ENCODE measurements at places on chromosomes 5 and 9. TPM values are rescaled to one million over a fixed set of nuclear protein-coding genes. Genes with fewer than 3 reads are reported as not detected.

The FOXD1 gene
- 1.4 TPM for total RNA-seq

The OTULINL gene
- 7.5 TPM for total RNA-seq

The OTP gene
- total RNA-seq, result not detected

The PIP5K1B gene
- total RNA-seq, result 5.0 TPM

The OR4F3 gene
- not detected for total RNA-seq

The HAND1 gene
- total RNA-seq, result not detected

The MAMDC2 gene
- 11.8 TPM for total RNA-seq

The ETF1 gene
- total RNA-seq, result 74.8 TPM

The FAM153A gene
- 0.20 TPM for total RNA-seq

The SHROOM1 gene
- total RNA-seq, result 1.2 TPM

The MCTP1 gene
- 30.8 TPM for total RNA-seq

The BTNL8 gene
- total RNA-seq, result 0.49 TPM

The HRH2 gene
- 1.5 TPM for total RNA-seq

The RNF183 gene
- total RNA-seq, result 0.20 TPM

The GFRA3 gene
- total RNA-seq, result 4.3 TPM

The AUH gene
- total RNA-seq, result 30.0 TPM

The PCDHGB1 gene
- total RNA-seq, result 2.6 TPM

The KIAA1191 gene
- 41.9 TPM for total RNA-seq

The ENTREP1 gene
- 6.7 TPM for total RNA-seq

The LCN12 gene
- not detected for total RNA-seq

The SLC31A2 gene
- total RNA-seq, result 17.0 TPM

The PCDHGA2 gene
- total RNA-seq, result 3.6 TPM

The RAB14 gene
- 50.6 TPM for total RNA-seq

The IL31RA gene
- total RNA-seq, result 13.2 TPM

The TGFBI gene
- total RNA-seq, result 136 TPM

The CDH9 gene
- not detected for total RNA-seq

The PLPPR1 gene
- 1.5 TPM for total RNA-seq

The DBH gene
- under 0.01 TPM for total RNA-seq

The CER1 gene
- total RNA-seq, result 0.30 TPM

The TAF11L5 gene
- not detected for total RNA-seq

The SEMA5A gene
- total RNA-seq, result 31.5 TPM

The IRX1 gene
- total RNA-seq, result 14.4 TPM

The CCNJL gene
- 3.2 TPM for total RNA-seq

The SLC34A3 gene
- not detected for total RNA-seq

The ZDHHC11 gene
- 4.1 TPM for total RNA-seq

The CDC20B gene
- not detected for total RNA-seq

The TEX48 gene
- total RNA-seq, result not detected

The SPATA6L gene
- total RNA-seq, result 2.1 TPM

The SPRY4 gene
- total RNA-seq, result 8.9 TPM

The GNA14 gene
- 1.6 TPM for total RNA-seq

The ORM2 gene
- 0.79 TPM for total RNA-seq

The TMEFF1 gene
- total RNA-seq, result 4.7 TPM

The FOXD4L5 gene
- 0.10 TPM for total RNA-seq

The DNAJC18 gene
- total RNA-seq, result 6.6 TPM

The SPINK7 gene
- total RNA-seq, result 0.59 TPM

The PCDHB16 gene
- 2.5 TPM for total RNA-seq

The BSPRY gene
- total RNA-seq, result 3.9 TPM

The UBQLN1 gene
- 102 TPM for total RNA-seq

The PRUNE2 gene
- total RNA-seq, result 13.6 TPM

The PPP3R2 gene
- total RNA-seq, result not detected

The SLC25A48 gene
- total RNA-seq, result 2.4 TPM

The CDKN2B gene
- total RNA-seq, result 10.3 TPM

The GLRA1 gene
- total RNA-seq, result not detected

The INSL4 gene
- not detected for total RNA-seq

The LOX gene
- total RNA-seq, result 170 TPM

The SPATA31E1 gene
- total RNA-seq, result not detected

The ARAP3 gene
- 5.0 TPM for total RNA-seq

The MEF2C gene
- 125 TPM for total RNA-seq
